Posterior vena cava (tissue), 2 donors: ENCODE measurements at places on chromosomes 3 and 15. TPM values are rescaled to one million over a fixed set of nuclear protein-coding genes. Genes with fewer than 3 reads are reported as not detected.

GRCh38 chr3:155995525-155996370 is 124.6 kb upstream of the KCNAB1 start:
- no peak for DNase-seq

DNA sequence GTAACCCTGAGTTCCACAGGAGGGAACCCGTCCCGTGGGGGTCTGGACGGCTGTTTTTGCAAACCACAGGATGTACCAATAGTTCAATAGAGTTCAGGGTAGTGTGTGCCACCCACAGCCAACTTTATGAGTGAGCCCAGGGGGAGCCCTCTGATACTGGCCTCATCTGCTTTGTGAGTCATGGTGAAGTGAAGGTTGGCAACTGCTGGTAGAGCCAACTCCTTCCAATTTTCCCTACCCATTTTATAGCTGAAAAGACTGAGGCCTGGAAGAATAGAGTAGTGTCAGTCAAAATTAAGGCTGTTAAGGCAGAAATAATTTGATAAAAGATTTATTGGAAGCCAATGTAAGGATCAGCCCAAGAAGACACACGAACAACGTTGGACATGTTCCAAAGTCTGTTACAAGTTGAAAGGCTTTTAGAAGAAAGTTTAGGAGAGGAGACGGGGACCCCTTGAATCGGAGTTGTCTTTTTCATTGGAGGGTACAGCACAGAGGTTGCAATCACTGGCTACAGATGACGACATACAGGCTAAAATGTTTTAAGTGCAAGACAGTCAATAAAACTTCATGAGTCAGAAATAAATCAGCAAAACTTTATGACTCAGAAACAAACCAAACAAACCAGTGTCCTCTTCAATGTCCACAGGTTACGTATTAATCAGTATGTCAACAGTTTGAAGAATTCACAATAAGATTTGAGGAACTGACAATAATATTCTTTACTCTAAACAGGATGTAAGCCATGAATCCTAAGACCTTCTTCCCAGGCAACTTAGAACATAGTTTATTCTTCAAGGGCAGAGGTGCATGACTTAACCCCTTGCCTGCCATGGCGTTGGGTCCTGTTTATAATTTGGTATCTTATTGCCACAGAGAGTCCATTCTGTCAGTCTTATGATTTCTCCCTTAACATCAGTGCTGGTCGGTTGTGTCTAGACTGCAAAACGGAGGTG is 62.9 kb upstream of the NR2E3 start:
- DNase-seq = no peak

- DNase-seq = no peak
These were observed 135.5 kb upstream of the RBMS3 start for GRCh38 chr3:29145360-29145759.

GRCh38 chr3:60803216-60804173 is 447.8 kb downstream of the FHIT start:
- no peak for DNase-seq

DNA sequence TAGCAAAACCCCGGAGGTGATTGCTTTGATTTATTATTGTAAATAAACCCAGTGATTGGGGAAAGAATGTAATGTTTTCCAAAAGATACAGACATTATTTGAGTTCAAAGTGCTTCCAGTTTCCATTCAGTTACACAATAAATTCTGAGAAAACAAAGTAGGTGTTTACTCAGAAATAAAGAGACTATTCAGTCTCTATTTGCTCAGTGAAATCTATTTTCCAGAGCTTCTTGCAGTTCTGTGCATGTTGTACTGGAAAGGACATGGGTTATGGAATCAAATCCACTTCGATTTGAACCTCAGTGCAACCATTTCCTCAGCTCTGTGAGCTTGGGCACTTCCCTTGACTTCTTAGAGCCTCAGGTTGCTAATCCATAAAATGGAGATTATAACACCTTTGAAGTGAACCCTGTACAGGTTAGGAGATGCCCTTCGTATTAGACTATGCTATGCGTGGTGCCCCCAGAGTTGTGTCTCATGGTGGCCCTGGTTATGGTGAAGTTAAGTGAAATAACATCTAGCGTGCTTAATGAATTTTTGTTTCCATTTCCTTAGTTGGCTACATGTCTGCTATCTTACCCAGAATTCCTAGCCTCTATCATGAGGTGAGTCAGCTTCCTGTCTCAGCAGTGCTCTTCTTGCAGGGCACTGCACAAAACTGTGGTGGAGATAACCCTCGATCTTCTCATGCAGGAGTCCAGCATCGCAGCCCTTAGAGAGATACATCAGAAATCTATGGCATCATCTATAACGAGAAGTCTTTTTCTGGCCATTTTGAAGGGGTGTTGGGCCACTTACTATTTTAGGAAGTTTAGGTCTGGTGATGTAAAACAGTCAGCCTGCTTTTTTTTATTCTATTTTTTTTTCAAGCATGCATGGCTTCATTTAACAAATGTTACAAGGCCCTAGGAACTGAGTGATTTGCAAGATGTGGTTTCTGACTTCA is 97.7 kb downstream of the RPL39L start:
- no peak for DNase-seq

DNA sequence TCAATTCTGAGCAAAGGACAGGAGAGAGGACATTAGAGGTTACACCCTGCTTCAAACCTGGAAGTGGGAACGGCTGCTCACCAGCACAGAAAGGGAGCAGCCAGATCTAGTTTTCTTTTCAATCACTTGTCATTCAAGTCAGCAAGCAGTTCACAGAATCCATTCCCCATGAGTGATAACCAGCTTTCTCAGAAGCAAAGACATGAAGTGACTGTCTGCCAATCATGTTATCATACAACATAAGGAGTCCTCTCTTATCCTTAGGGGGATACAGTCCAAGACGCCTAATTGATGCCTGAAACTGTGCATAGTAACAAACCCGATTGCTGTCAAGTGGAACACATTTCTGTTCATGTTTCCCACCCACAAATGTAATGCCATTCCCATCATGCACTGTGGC is 54.7 kb downstream of the FAM98B start:
- no peak for DNase-seq

Gene ATP6V1A
- total RNA-seq = 38.5 TPM
